ENCODE measurements at places on chromosomes 12 and 14.

DNA sequence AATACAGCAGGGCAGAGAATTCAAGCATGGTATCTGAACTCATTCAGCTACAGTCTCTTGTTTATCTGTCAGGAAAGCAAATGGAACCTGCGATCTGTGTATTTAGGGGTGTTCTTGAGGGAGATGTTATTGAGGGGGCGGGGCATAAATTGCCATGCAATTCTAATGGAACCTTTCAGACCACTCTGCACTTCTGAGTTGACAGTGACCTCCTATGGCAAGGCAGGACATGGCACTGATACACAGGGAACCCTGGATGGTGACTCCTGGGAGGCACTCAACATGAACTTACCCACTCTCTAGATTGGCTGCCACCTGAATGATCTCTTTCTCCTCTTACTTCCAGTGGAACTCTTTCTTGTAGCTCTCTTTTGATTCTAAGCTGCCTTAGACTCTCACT lies 787.3 kb downstream of the VRK1 start:
- no peak for DNase-seq

- no peak for DNase-seq
These were observed 1.9 kb downstream of the PCNX4 start for GRCh38 chr14:60093606-60094005.

DNA sequence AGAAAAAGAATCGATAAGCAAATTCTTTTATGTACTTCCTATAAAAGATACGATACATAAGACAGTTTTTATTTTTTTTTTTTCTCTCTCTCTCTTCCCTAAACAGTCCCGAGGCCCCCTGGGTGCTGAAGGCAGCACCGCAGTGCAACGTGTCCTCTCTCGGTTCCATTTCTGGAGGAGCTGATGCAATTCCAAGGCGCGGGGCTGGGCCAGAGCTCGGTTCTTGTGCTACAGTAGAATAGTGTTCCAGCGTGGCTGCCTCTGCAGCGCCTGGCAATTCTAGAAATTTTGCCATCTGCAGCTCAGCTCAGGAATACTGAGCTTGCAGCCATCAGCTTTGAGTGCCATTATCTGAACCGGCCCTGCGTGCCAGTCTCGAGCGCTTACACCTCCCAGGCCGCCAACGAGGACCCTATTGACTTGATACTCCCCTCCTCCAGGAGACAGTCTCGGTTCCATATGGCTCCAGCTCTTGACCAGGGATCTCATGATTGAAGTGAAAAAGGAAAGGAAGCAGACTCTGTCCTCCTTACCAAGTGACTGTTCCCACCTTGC lies 630 bp downstream of the ALDH1L2 start:
- no peak for DNase-seq

DNA sequence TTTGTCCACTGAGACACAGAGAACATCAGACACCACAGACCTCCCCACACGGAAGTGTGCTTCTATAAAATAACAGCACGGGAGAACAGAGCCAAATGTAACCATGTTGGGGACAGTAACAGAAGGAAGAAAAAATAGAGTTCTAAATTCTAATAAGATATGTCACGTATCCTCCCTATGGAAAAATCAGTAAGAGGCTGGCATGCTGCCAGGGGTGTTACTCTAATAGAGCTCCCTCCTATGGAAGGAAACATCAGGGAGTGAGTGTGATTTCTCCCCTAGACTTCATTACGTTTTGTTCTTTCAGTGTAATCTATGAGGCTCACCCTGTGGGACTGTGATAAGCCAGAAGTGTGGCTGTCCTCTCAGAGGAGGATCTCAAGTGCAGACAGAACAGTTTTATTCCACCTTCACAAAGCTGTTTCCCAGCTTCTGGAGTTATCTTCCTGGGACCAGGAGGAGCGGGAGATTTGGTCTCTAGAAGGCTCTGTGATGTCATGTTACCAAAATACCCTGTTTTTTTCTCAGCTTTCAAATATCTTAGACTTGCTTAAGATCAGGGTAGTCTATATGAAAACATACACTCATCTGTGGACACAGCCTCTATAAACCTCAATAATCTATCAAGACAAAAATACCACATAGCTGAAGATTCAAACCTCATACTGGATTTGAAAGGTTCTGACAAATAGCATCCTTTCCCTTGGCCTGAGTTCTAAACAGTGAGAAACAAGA lies 69.3 kb downstream of the ZFC3H1 start:
- no peak for DNase-seq

- no peak for DNase-seq
These were observed 536 bp downstream of the PARPBP start for GRCh38 chr12:102120564-102120873.

- no peak for DNase-seq
These were observed 9.5 kb downstream of the ATXN2 start for GRCh38 chr12:111589601-111590000.

GRCh38 chr12:89499857-89500256 lies 24.7 kb downstream of the GALNT4 start:
- DNase-seq = no peak

GRCh38 chr12:104012331-104012730 lies 37.7 kb downstream of the GLT8D2 start:
- DNase-seq = no peak

DNA sequence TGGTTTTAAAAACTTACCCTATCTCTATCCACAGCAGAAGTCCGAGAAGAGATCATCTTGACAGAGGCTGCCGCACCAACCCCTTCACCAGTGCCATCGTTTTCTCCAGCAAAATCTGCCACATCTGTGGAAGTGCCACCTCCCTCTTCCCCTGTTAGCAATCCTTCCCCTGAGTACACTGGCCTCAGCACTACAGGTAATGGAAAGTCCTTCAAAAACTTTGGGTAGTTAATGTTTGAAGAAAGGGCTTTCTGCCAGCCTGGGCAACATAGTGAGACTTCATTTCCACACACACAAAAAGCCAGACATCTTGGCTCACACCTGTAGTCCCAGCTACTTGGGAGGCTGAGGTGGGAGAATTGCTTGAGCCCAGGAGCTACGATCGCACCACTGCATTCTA lies 41.6 kb upstream of the RIC8B start:
- DNase-seq = no peak

DNA sequence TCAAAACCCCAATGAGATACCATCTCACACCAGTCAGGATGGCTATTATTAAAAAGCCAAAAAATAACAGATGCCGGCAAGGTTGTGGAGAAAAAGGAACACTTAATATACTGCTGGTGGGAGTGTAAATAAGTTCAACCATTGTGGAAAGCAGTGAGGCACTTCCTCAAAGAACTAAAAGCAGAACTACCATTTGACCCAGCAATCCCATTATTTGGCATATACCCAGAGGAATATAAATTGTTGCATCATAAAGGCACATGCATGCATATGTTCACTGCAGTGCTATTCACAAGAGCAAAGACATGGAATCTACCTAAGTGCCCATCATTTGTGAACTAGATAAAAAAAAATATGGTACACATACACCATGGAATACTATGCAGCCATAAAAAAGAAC lies 59.9 kb downstream of the MGST1 start:
- no peak for DNase-seq
